ENCODE measurements at places on chromosomes 1 and 21.

GRCh38 chr1:160727316-160727640 is 11.8 kb upstream of the SLAMF7 start:
- no peak for DNase-seq

- no peak for DNase-seq
Observed at GRCh38 chr1:98749152-98749756, 87.7 kb downstream of the SNX7 start.

GRCh38 chr1:19582318-19582717 is 61.8 kb upstream of the NBL1 start:
- peak; percentile 27 for DNase-seq

DNA sequence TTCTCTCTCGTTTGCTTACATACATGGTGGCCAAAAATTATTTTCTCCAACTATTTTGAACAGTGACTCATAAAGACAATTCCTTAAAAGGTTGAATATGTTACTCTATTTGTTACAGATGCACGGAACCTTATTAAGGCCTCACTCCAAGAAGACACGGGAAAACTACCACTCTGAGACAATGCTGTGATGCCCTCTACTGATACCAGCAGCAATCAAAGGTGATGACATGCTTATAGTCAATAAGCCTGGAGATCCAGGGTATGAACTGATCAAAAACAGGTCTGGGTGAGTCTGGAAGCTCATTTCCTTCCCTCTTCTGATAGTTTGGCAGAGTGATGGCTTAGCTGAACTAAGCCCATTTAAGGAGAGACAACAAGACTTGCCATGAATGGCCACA is 563.0 kb downstream of the LRRIQ3 start:
- DNase-seq: no peak

DNA sequence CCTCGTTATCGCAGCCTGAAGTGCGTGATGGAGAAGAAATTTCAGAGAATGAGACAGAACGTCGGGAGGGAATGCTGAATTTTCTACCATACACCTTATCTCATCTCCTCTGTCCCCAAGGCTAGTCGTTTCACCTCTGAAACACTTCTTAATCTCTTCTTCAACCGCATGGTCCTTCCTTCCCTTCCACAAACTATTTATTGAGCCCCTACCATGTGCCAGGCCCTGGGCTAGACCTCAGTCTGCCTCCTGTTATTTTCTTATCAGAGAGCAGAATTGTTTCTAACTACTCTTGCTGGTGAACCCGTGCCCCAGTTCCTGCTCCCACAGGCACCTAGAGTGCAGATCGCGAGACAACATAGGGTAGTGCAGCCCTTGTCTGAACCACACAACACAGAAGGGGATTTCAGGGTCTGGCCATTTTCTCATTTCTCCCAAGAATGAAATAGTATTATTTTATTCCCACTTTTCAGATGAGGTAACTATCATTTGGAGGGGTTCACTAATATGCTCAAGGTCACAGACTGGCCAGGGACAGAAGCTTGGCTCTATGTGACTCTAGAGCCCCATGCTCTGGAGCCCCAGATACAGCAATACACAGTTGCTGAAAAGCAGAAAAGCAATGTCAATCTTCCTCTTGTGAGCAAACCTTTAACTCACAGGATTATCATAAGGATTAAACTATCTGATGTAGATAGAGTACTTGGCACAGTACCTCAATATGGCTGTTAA is 598 bp upstream of the ADIPOR1 start:
- no peak for DNase-seq

DNA sequence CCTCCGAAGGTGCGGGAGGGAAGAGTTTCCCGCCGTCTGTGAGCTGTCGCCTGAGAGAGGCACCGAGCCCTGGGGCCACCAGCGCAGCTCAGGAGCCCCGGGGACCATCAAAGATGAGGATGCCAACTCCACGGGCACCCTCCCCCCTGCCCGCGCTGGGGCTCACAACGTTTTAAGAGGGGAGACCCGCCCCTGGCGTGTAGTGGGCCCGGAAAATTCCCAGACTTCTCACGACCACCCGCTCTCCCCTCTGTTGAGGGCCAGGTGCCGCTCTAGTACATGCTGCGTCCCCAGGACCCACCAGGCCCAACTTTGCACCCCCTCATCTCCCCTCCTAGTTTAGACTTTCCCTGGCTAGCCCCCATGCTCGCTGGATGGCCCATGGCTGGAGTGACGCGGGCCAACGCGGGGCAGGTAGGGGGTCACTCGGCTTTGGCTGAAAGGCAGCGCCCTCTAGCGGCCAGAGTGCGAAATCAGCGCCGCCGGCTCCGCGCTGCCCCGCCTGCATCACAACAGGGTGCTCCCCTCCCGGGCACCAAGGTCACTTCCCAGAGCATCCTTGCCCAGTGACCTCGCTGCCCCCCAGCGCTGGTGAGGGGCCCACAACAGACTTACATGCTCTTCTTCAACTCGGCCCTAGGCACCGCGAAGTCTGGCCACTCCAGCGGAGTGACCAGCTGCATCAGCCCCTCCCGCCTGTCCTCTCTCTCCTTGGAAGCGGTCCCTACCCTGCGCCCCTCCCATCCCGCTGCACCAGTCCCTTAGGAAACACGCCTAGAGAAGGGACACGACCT is 1.8 kb downstream of the CD160 start:
- peak; percentile 61 for DNase-seq

DNA sequence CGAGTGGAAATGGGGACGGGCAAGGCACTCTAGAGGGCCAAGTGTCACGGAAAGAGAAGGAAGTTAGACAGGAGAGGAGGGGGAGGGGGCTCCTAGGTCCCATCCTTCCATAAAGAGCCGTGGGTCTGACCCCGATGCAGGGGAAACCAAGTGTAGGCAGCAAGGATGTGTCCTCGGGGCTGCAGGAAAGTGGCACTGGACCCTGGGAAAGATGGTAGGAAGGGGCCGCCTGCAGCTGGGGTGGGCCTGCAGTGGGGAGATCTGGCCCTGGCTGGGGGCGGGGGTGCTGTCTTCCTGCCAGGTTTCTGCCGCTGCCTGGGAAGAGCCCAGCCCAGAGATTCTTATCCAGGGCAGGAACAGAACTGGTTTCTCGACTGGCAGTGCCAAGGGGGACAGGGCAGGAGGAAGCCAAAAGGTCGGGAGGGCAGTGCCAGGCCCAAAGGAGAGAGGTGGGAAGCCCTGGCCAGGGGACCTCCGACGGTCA is 12.9 kb downstream of the CRABP2 start:
- DNase-seq: no peak

DNA sequence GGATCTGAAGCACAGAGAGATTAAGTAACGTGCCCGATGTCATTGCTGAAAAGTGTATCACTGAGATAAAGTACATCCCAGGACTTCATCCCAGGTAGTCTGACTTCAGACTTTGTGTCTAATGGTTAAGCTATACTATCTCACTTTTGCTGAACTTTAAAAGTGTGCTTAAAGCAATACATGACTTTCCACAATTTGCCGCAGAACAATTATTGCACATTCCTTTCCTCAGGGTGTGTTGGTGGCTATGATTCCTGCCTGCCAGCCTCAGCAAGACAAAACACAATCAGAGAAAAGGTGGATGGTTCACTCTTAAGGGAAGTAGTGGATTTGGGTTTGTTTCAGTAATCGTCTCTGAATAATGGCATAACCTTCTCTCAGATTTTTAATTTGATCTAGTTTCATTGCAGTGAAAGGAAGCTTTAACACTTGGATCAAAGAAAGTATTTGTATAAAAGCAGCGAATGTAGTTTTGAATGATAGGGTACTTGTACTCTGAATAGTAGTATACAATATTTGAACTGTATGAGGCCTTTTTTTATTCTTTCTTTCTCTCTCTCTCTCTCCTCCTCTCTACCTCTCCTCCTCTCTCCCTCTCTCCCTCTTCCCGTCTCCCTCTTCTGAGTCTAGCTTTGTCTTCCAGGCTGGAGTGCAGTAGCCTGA is 47.0 kb downstream of the CNST start:
- DNase-seq: no peak

GRCh38 chr1:116139592-116140134 is 28.5 kb downstream of the MAB21L3 start:
- DNase-seq: no peak

DNA sequence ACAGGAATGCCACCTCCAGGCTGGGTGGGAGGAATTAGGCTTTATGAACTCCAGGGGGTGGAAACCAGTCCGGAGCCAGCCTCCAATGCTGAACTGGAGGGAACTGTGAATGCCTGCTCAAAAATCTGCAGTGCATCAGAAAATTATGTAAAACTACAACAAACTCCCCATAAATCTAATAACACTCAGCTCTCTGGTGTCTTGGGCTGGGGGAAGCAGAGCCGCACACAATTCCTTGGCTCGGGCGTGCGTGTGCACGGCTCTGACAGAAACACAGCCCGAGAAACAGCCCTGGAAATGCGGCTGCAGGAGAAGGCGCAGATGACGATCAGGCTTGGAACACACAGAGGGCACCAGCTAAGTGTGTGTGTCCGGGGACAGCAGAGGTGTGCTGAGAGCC is 127.6 kb upstream of the VAMP3 start:
- no peak for DNase-seq

GRCh38 chr1:61092642-61093041 is 10.3 kb downstream of the NFIA start:
- no peak for DNase-seq

DNA sequence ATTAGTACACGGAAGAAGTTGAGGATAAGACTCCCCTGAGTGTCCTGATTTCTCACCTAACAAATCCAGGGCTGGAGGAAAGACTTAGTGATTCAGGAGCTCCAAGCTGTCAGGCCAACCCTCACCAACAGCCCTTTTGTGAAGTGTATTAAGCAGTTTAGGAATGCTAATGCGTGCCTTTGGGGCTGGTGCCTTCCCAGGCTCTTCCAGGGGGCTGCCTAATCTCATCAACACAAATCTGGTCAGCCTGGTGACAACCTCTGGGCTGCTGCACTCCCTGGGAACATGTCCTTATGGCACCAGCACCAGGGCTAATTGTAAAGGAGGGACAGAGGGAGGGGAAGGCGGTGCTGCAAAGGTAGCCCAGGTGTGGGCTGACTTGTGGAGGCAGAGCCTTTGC is 15.5 kb downstream of the CSMD2 start:
- no peak for DNase-seq

DNA sequence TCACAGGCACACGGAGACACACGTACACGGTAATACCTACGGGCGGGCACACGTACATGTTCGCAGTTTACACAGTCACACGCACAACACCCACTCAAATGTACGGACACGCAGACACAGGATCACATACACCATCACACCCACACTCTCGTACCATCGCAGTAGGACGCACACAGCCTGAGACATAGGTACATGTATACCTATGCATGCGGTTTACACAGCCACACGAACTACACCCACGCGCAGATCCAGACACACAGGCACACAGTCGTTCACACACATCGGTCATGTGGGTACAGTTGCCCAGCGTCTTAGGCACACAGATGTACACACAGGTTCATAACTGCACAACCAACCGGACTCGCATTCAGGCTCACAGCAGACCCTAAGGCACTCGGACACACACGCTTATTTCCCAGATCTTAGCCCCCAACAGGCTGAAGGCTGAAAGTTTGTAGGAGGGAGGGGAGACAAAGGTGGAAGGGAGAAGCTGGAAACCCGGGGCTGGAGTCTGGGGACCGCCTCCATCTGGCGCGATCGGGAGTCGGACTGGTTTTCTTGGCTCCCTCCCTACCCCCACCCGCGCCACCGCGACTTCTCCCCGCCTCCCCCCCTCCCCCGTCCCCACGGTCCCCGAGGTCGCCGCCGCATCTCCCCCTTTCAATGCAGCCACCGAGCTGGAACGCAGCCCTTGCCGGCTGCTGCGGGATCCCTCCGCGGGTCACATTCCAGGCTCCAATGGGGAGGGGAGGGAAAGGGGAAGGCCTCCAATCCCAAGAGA is 51.9 kb upstream of the SYNC start:
- DNase-seq: no peak

DNA sequence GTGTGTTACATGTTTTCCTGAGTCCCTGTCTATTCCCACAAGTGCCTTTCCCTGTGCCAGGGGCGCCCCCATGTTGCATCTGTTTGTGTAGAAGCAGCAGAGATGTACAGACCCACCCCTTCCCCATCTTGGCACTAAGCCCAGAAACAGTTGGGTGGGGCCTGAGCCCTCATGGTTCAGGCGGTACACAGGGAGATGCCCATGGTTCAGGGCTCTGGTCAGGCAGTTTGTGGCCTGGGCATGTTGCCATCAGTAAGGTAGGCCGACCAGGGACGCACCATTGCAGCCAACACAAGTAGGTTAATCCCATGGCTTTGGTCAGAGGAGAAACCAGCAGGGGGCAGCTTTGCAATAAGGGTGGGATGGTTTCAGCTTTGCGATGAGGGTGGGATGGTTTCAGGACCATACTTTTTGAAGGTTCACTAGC is 914 bp upstream of the ADGRB2 start:
- no peak for DNase-seq

- no peak for DNase-seq
Observed at GRCh38 chr1:212040629-212041412, 5.3 kb downstream of the DTL start.

DNA sequence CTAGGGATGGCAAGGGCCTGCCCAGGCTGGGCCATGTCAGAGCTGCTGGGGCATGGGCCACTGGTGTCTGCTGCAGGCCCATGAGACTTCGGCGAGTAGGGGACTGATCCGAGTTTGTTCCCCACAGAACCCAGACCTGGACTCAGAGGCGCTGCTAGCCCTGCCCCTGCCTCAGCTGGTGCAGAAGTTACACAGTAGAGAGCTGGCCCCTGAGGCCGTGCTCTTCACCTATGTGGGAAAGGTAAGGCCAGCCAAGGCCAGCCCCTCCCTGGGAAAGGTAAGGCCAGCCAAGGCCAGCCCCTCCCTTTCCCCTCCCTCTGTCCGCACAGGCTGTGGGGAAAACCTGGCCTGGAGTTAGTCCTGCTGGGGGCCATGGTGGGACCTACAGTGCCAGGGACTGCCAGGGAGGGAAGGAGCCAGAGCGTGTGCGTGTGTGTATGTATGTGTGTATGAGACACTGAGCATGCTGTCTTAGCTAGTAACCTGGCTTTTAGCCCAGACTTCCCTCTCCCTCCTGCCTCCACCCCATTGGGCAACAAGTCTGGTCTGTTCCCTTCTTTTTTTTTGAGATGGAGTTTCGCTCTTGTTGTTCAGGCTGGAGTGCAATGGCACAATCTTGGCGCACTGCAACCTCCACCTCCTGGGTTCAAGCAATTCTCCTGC is 8.0 kb downstream of the FAAH start:
- DNase-seq: no peak

GRCh38 chr1:218499911-218500310 is 154.8 kb downstream of the TGFB2 start:
- no peak for DNase-seq

- DNase-seq: no peak
Observed at GRCh38 chr1:84847253-84848250, 45.5 kb downstream of the LPAR3 start.
